ENCODE measurements at places on chromosomes 2 and 18. TPM values are rescaled to one million over a fixed set of nuclear protein-coding genes. Genes with fewer than 3 reads are reported as not detected.

GALR1 gene
- 0.09 TPM for polyA plus RNA-seq

CPS1 gene
- 7.9 TPM for polyA plus RNA-seq

GRCh38 chr2:98915751-98916358, 20.2 kb downstream of the CRACDL start:
- DNase-seq, result no peak

GRCh38 chr2:229445501-229446211, 174.6 kb upstream of the PID1 start:
- DNase-seq, result no peak

ERLEC1 gene
- 14.7 TPM for polyA plus RNA-seq

DNA sequence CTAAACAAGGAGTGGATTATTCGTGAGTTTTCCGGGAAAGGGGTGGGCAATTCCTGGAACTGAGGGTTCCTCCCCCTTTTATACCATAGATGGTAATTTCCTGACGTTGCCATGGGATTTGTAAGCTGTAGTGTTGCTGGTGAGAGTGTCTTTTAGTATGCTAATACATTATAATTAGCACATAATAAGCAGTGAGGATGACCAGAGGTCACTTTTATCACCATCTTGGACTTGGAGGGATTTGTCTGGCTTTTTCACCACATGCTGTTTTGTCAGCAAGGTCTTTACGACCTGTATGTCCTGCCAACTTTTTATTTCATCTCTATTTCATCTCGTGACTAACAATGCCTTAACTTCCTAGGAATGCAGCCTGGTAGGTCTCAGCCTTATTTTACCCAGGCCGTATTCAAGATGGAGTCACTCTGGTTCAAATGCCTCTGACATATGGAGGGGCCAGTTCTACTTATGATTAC, 124.8 kb upstream of the B3GNT2 start:
- DNase-seq, result no peak

- DNase-seq, result no peak
Observed at GRCh38 chr2:60936757-60937156, 55.4 kb downstream of the REL start.

- DNase-seq, result no peak
Observed at GRCh38 chr2:216922175-216922780, 62.4 kb upstream of the TNP1 start.

DNA sequence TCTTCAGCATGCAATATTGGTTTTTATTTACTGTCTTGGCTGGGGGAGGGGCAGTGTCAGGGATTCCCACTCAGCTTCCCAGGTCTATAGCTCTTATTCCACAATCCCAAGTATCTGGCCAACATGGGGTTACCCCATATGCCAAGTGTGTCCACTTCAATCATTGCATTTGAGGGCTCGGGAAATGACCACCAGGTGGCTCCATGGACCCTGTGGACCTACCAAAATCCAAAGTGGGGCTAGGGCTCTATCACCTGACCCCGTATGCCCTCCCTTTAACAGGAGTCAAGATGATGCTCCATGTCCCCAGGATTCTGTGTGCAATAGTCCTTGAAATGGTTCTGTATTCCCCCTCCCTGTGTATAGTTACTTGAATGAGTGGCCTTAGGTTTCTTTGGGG, 12.1 kb upstream of the TRAF3IP1 start:
- no peak for DNase-seq

GRCh38 chr2:4895371-4895770, 796.8 kb upstream of the SOX11 start:
- DNase-seq, result no peak

ALLC gene
- not detected for polyA plus RNA-seq

DNA sequence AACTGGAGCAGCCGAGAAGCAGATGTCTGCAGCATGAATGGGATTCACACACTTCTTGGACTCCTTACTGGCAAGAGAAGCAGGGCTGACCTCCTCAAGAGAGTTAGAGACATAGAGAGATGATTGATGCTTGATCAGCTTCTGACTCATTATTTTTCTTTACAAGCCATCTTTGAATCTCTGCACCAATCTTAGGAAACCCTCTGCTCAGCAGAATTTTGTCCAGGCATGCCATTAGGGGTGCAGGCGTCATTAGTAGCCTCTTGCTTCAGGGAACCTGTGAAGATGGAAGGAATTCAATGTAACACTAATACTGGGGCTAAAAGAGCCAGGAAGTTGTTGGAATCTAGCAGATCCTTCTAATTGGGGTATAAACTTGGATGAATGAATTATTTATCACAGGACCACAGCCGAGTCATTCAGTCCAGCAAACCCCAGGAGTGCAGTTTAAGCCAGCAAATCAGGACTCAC, 151.8 kb downstream of the MGAT5 start:
- no peak for DNase-seq

DNA sequence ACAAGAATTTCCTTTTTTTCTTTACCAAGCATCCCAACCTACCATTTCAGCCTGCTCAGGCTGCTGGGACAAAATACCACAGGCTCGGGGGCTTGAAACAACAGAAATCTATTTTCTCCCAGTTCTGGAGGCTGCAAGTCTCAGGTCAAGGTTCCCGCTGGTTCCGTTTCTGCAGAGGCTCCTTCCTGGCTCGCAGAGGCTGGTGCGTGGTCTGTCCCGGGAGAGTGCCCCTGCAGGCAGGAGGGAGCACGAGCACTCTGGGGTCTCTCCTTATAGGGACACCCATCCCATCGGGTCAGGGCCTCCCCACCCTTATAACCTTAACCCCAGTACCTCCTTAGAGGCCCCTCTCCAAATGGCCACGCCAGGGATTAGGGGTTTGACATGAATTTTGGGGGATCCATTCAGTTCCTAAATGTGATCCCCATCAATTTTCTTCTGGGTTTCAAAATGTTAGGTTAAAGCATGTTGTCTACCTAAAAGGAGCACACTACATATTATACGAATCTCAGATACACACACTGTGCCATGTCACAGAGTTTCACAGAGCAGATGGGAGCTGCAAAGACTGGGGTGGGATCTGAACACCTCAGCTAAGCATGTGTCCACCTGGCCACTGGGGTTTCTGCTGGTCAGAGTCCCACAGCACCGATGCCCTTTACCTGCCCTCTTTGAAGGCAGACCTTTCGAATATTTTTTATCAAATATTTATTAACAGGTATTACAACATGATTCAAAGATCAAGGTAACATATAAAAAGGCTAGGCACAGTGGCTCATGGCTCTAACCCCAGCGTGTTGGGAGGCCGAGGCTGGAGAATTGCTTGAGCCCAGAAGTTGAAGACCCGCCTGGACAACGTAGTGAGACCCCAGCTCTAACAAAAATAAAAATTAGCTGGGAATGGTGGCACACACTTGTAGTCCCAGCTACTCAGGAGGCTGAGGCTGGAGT, 17.6 kb upstream of the ADI1 start:
- DNase-seq, result peak; percentile 72

TM4SF20 gene
- polyA plus RNA-seq, result not detected

DNA sequence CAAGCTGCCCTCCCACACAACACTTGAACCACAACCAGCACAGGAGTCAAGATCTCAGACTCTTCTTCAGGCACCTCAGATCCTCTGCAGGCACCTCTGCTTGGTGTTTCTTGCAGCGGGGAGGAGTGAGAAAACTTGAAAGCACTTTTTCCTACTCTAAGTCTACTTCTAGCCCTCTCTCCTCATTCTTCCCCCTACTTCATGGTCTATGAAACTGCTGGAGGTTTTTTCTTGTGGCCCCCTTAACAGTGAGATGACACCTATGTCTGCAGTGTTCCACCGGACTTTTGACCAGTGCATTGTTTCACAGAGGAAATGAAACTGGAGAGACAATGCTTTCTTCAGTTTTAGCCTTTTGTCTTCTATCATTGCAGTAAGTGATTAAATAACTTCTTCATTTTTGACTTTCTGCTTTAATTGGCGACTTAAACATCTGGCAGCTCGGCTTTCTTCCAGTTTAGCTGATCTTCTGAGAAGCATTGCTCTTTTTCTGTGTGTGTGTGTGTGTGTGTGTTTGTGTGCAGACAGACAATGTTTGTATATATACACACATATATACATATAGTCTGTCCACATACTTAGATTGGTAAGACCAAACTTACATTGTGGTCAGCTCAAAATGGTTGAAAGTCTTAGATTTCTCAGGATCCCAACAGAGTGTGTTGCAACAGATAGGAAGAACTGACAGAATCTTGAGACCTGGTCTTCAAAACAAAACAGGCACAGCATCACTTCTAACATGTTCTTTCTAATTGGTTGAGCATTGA, 1474.0 kb upstream of the TMEFF2 start:
- DNase-seq, result no peak

DNA sequence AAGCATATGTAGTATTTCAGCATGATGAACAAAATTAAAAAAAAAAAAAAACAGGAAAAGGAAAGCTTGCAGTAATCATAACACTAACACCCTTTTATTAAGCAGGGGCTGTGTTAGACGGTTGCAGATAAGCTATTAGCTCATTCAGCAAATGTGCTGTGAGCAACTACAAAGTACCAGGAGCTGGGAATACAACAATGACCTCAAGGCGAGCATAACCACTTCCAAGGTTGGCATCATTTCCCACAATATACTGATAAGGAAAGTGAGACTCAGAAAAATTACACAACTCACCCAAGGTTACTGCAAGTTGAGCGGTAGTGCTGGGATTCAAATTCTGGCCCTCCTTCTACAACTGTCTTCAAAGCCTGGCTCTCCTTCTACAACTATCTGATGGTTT, 38.2 kb upstream of the ACTR3 start:
- DNase-seq, result no peak

DNA sequence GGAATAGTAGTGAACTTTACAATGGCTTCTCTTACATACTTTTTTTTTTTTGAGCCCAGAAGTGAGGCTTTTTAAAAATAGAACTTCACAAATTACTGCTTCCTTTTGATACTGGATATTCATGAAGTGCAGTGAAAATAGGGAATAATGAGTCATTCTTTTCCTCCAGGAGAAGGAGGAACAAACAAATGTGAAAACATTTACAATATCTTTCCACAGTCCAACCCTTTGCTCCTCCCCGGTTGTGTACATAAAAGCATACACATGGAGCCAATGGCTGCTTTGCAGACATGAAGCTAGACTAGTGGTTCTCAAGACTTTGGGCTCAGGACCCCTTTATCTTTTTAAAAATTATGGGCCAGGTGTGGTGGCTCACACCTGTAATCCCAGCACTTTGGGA, 266.9 kb downstream of the GBX2 start:
- DNase-seq, result no peak

GRCh38 chr18:7614042-7614441, 46.9 kb downstream of the PTPRM start:
- DNase-seq, result no peak

CPO gene
- 0.50 TPM for polyA plus RNA-seq

DNA sequence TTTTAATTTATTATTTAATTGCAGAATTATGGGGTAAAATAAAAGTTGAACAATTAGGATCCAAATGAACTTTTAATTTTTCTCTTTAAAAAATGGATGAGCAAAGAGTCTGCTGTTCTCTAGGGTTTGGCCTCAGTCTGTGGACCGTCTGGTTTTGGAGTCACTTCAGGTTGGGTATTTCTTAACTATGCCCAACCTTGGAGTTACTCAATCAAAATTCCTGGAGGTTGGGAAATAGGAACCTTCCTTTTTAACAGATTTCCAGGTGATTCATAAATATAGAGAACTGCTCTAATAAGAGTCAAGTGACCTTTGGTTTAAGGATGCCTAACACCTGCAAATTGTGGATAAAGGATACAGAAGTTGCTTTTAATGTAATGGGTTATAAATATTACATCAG, 241.5 kb upstream of the GCFC2 start:
- DNase-seq, result no peak

FBXO48 gene
- polyA plus RNA-seq, result 1.5 TPM

- no peak for DNase-seq
Observed at GRCh38 chr2:149357058-149357457, 26.7 kb downstream of the LYPD6 start.

DNA sequence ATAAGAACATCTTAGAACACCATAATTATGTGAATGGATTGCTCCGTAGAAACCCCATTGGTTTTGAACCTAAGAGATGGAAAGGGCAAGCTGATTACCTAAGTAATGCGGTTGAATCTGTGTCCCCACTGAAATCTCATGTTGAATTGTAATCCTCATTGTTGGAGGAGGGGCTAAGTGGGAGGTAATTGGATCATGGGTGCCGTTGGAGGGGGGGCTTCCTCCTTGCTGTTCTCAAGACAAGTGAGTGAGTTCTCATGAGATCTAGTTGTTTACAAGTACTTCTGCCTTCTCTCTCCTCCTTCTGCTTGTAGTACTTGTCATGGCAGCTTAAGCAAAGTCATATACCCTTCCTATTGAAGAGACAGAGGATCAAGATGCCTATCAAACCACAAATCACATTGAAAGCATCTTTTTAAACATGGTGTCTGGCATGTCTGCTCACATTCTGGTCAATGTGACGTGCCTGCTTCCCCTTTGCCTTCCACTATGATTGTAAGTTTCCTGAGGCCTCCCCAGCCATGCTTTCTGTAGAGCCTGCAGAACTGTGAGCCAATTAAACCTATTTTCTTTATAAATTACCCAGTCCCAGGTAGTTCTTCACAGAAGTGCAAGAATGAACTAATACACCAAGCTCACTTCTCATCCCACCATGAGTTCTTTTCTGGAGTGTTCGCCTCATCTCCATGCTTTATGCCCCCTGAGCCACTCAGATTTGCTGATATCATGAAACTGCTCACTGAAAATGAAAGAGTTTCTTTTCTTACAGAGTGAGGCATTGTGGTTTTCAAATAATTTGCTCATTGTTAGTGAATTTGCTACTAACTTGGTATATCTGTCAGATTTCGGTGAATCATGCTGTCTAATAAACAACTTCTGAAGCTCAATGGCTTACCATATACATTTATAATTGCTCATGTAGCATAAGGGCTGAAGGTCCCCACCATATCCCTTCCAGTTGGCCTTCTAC, 23.6 kb downstream of the KCNE4 start:
- DNase-seq, result no peak

STARD6 gene
- not detected for polyA plus RNA-seq

GRCh38 chr2:30964334-30965005, 157.2 kb upstream of the CAPN13 start:
- no peak for DNase-seq

DNA sequence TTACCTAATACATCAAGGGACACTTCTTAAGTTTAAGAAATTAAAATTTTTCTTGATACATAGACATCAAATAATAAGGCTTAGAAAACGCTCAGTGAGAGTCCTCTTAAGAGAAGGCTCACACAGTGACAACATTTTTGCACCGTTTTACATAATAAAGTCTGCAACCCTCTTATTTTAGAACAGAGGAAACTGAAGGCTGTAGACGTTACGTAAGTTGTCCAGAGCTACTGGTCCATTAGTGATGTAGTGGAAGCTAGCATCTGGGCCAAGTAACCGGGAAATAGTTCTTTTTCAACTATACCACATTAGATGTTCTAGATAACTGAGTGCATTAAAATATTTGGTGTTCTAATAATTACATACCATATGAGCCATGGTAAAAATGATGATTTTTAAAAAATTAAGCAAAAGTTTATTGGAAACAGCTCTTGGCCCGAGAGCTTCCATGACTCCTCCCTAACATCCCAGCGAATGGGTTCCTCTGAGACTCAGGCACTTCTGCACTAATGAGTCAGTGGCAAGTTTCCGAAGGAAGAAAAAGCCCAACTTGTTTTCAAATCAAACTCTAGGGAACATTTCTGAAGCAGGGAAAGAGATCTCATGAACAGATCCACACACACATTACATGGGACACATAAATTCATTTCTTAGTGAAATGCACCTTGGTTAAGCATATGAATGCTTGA, 232.6 kb upstream of the PXDN start:
- DNase-seq, result no peak

- DNase-seq, result no peak
Observed at GRCh38 chr18:25843791-25844190, 246.6 kb downstream of the SS18 start.

- DNase-seq, result no peak
Observed at GRCh38 chr2:79294994-79295393, 135.4 kb upstream of the REG3A start.

Data from H1 (cell line).